ENCODE measurements at places on chromosomes 11 and 22. TPM values are rescaled to one million over a fixed set of nuclear protein-coding genes. Genes with fewer than 3 reads are reported as not detected.

SIPA1 gene
- total RNA-seq, result 45.3 TPM

DNA sequence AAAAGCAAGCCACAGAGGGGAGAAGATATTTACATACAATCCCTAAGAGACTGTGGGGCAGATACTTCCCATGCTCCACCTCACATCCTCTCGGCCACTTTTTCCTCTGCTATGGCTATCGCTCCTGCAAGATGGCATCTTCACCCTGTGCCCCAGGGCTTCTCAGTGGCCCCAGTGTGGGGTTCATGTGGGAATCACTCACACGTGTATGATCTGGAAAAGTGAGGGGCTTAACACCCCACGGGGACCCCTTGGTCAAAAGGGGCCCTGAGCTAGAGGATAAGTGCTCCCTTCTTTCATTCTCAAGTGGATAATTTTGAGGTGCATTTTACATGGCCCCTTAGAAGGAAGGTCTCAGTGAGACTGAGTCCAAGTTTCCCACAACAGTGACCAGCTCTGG lies 28.7 kb downstream of the C11orf58 start:
- H3K4me1 ChIP-seq, result no peaks in the 10 kb centered on the region
- H3K27me3 ChIP-seq, result no peaks in the 10 kb centered on the region
- H3K36me3 ChIP-seq, result no peaks in the 10 kb centered on the region
- H3K4me3 ChIP-seq, result no peak overlapping the region
- DNase-seq, result no peak
- H3K27ac ChIP-seq, result no peak overlapping the region

CREBZF gene
- total RNA-seq, result 44.6 TPM

GRCh38 chr22:32827049-32827602 lies 25.6 kb downstream of the TIMP3 start:
- DNase-seq, result no peak
- peaks cover 6% of the 10 kb centered on the region for H3K36me3 ChIP-seq
- no peak overlapping the region for H3K27ac ChIP-seq
- no peaks in the 10 kb centered on the region for H3K27me3 ChIP-seq
- H3K4me1 ChIP-seq, result peaks cover 8% of the 10 kb centered on the region

DNA sequence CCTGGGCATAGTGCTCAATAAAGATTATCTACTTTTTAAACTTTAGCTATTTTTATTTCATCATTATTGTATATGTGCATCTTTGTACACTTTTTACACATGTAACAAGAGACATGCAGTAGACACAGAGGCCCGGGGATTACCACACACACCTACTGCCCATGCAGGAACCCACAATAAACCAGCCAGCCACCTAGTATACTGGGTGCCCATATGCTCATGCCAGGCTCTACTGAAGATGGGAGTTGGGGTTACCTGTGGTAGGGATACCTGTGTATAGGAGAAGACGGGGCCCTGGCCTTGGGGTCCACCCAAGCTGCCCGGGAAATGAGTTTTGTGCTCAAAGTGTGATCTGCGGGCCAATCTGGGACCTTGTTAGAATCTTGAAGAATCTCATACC lies 31.2 kb upstream of the P2RY2 start:
- no peaks in the 10 kb centered on the region for H3K4me1 ChIP-seq
- no peaks in the 10 kb centered on the region for H3K27me3 ChIP-seq
- H3K36me3 ChIP-seq, result no peaks in the 10 kb centered on the region
- H3K4me3 ChIP-seq, result no peak overlapping the region
- DNase-seq, result no peak

DNA sequence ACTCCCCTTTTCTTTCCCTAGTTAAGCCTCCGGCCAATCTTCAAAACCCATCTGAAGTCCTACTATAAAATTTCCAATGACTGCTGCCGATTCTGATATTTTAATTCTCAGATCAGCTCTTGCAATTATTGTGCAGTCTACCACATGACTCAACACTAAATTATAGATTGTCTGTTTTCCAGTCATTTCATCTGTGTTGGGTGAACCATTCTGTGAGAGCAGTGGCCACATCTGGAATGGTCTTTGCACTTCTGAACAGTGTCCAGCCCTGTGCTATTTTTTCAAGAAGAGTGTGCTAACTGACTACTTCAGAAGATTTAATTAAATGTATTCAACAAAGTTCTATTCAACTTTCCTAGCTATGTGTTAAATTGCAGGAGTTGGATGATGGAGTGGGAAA lies 47.2 kb upstream of the MMP7 start:
- H3K27me3 ChIP-seq, result no peaks in the 10 kb centered on the region
- DNase-seq, result no peak
- H3K4me3 ChIP-seq, result no peak overlapping the region
- no peak overlapping the region for H3K27ac ChIP-seq

DNA sequence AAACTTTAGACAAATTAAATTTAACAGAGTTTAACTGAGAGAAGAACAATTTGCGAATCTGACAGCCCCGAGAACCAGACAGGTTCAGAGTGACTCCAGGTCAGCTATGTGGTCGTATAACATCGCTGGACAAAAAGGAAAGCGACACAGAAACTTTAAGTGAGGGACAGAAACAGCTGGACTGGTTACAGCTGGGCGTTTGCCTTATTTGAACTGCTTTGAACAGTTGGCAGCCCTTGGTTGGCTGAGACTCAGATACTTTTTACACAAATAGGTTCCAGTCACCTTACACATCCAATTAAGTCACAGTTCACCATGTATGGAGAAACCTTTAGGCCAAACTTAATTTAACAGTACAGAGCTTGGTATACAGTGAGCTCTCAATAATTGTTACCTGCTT lies 436.9 kb downstream of the GUCY1A2 start:
- no peaks in the 10 kb centered on the region for H3K27me3 ChIP-seq
- no peak overlapping the region for H3K4me3 ChIP-seq
- DNase-seq, result no peak

EFCAB6 gene
- 2.0 TPM for total RNA-seq

- H3K27ac ChIP-seq, result no peak overlapping the region
- no peak for DNase-seq
- no peaks in the 10 kb centered on the region for H3K27me3 ChIP-seq
Observed at GRCh38 chr11:72396041-72396440, 38.3 kb downstream of the CLPB start.

CECR2 gene
- 105 TPM for total RNA-seq

DNA sequence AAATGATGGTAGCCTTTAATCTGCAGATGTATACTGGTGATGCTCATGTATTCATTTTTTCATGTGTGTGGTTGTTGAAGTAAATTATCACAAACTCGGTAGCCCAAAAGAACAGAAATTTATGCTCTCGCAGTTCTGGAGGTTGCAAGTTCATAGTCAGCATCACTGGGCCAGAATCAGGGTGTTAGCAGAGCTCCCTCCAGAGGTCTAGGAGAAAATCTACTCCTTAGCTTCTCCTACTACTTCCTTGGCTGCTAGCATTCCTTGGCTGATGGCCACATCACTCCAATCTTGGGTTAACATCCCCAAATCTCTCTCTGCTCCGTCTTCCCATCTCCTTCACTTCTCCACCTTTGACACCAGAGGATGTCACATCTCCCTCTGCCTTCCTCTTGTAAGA lies 45.3 kb upstream of the GALNT18 start:
- peaks cover 7% of the 10 kb centered on the region for H3K4me1 ChIP-seq
- H3K27ac ChIP-seq, result no peak overlapping the region
- DNase-seq, result no peak
- H3K36me3 ChIP-seq, result no peaks in the 10 kb centered on the region
- H3K4me3 ChIP-seq, result no peak overlapping the region
- H3K27me3 ChIP-seq, result no peaks in the 10 kb centered on the region

GRCh38 chr11:117796456-117796871 lies 552 bp downstream of the DSCAML1 start:
- H3K36me3 ChIP-seq, result no peaks in the 10 kb centered on the region
- H3K4me1 ChIP-seq, result no peaks in the 10 kb centered on the region
- peak overlapping the region; percentile 74 for H3K4me3 ChIP-seq
- no peak overlapping the region for H3K27ac ChIP-seq
